Esophagus squamous epithelium (tissue), 5 donors: ENCODE measurements at places on chromosomes 6 and 20. TPM values are rescaled to one million over a fixed set of nuclear protein-coding genes. Genes with fewer than 3 reads are reported as not detected.

DNA sequence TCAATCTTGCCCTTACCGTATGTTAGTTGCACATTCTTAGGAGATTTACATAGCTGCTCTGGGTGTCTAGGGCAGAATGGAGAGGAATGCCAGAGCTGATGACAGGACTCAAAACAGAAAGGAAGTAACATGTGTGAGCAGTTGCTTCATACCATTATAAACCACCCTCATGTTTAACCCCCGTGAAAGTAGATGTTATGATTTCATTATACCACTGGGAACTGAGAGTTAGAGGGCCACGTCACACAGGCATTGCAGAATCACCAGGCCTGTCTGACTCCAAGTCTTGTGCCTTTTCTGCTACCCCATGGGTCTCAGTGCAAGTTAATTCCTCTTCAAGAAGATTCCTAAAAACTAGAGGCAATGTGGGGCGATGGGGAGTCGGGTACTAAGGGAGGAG is 23.5 kb upstream of the SIM1 start:
- H3K4me1 ChIP-seq = no peaks in the 10 kb centered on the region
- no peak overlapping the region for H3K4me3 ChIP-seq
- H3K27ac ChIP-seq = no peak overlapping the region
- no peak for DNase-seq
- no peaks in the 10 kb centered on the region for H3K27me3 ChIP-seq
- H3K36me3 ChIP-seq = no peaks in the 10 kb centered on the region

DNA sequence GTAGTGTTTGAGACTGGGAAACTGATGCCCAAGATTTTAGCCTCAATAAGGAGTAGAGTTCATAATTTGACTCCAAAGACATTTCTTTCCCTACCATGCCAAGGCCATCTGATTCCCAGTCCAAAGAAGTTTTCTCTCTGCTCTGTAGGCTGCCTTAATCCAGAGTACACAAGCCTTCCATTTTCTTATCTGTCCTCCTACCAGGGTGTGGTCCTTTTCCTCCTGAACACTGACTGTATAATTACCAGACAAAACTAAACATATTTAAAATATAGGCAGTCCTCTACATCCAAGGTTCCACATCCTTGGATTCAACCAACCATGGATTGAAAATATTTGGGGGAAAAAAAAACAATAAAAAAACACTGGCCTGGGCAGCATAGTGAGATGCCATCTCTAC is 108.4 kb downstream of the SLC16A10 start:
- no peak for DNase-seq
- H3K4me3 ChIP-seq = no peak overlapping the region
- H3K36me3 ChIP-seq = no peaks in the 10 kb centered on the region
- H3K4me1 ChIP-seq = no peaks in the 10 kb centered on the region

DNA sequence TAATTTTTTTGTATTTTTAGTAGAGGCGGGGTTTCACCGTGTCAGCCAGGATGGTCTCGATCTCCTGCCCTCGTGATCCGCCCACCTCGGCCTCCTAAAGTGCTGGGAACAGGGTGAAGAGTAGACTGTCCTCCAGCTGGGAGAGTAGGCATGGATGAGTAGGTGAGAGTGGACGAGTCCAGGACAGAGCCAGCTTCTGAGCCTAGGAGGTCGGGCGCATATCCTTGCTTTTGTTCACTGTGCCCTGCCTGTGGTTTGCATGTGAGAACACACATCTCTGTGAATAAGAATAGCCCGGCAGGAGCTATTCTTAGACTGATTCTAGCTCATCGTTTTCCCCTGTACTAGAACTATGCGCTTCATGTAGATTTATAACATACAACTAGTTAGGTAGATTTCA is 78.3 kb downstream of the RPP40 start:
- no peak overlapping the region for H3K4me3 ChIP-seq
- H3K4me1 ChIP-seq = no peaks in the 10 kb centered on the region
- DNase-seq = no peak
- H3K27ac ChIP-seq = no peak overlapping the region
- no peaks in the 10 kb centered on the region for H3K36me3 ChIP-seq

DNA sequence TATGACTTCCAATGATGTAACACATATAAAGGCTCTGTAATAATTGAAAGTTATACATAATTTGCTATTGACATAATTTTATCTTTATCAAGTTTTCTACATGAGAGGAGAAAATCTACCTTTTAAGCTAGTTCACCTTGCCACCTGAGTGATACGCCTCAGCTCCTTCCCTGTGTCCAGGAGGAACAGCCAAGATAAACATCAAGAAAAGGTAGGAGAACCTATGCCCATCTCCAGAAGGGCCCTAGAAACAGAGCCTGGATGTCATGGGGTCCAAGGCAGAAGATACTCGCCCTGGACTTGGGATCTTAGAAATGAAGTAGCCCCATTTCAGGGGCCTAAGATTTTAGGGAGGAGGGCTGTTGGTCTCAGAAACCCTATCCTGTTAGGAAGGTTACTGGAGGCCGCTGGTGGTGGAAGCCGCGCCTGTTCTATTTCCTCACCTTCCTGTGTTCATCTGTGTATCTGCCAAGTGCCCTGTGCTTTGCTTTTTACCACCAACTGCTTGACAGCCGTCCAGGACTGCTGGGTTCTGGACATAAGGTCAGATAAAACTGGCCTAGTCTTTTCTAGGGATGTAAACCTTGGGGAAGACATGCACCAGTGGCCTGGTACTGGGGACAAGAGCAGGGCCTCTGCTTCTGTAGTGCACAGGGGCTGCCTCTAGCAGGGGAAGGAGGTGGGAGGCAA is 178.5 kb downstream of the ARID1B start:
- no peak overlapping the region for H3K27ac ChIP-seq
- H3K27me3 ChIP-seq = no peaks in the 10 kb centered on the region
- DNase-seq = no peak
- H3K36me3 ChIP-seq = no peaks in the 10 kb centered on the region
- no peak overlapping the region for H3K4me3 ChIP-seq
- peaks cover 5% of the 10 kb centered on the region for H3K4me1 ChIP-seq

- no peak overlapping the region for H3K27ac ChIP-seq
- no peak overlapping the region for H3K4me3 ChIP-seq
- DNase-seq = no peak
- H3K27me3 ChIP-seq = no peaks in the 10 kb centered on the region
Measured at GRCh38 chr20:18390201-18390600, 76.6 kb downstream of the DZANK1 start.

GRCh38 chr6:31083742-31084354 is 28.5 kb downstream of the C6orf15 start:
- peaks cover 3% of the 10 kb centered on the region for H3K4me1 ChIP-seq
- H3K27ac ChIP-seq = no peak overlapping the region
- DNase-seq = no peak
- H3K4me3 ChIP-seq = no peak overlapping the region

DNA sequence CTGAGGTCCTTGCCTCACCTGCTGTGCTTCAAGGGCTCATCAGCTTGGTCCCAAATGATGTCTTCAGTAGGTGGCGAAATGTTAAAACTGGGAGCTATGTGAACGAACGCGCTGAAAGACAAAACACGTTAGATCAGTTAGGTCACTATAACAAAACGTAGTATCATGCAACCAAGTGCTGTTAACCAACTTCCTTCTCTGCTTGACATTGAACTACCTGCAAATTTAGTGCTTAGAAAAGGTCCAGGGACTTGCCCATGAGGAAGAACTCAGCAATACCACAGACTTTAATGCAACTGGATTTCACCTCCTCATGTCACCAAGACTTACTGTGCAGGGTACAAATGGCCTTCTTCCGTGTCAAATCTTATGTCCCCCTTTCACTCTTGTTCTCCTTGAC is 24.8 kb downstream of the BACH2 start:
- H3K27me3 ChIP-seq = no peaks in the 10 kb centered on the region
- H3K36me3 ChIP-seq = no peaks in the 10 kb centered on the region
- no peak overlapping the region for H3K4me3 ChIP-seq
- H3K4me1 ChIP-seq = no peaks in the 10 kb centered on the region
- no peak for DNase-seq

DNA sequence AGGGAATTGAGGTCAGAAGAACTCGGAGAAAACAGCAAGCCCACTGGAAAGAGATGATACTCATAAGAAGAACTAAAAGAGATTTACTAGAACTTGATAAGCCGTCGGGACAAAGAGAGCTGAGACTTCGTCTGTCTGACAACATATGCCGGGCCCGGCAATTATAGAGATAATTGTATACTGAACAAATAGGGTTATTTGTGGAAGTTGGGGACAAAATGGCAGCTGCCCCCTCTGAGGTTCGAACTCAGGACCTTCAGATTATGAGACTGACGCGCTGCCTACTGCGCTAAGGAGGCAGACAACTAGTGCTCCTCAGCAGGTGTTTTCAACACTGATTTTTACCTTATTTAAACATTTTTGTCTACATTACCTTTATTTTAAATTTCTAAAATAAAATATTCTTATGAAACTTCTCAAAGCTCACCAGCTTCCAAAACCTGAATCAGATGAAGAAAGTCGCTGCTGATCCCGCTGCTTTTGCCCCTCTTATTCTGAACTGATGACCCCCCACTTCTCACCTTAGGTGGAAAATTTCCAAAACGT is 29.3 kb upstream of the TRIM27 start:
- no peaks in the 10 kb centered on the region for H3K4me1 ChIP-seq
- peak overlapping the region; percentile 39 for H3K4me3 ChIP-seq
- H3K27me3 ChIP-seq = no peaks in the 10 kb centered on the region
- H3K36me3 ChIP-seq = no peaks in the 10 kb centered on the region

GRCh38 chr6:5552243-5552642 is 290.9 kb downstream of the FARS2 start:
- H3K4me3 ChIP-seq = no peak overlapping the region
- H3K27ac ChIP-seq = no peak overlapping the region
- H3K36me3 ChIP-seq = no peaks in the 10 kb centered on the region
- no peaks in the 10 kb centered on the region for H3K4me1 ChIP-seq
- H3K27me3 ChIP-seq = no peaks in the 10 kb centered on the region

DNA sequence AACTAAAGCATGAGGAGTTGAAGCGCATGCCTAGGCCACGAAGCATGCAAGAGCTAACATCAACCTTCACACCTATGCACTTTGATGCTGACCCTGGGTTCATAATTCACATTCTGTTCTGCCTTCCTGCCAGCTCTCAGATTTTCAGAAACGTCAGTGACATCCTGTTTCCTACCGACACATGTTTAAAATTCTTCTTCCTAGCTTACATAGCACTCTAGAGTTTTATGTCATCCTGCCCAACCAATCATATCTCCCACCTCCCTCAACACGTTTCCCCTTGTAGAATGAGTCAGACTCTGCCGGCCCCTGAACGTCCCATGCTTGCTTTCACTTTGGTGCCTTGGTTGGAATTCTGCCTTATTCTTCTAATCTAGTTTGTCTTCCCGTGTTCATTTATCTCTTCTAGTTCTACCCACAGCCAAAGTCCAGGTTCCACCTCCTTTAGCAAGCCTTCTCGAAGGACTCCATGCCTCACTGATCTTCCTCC is 97.2 kb upstream of the MAP7 start:
- H3K27ac ChIP-seq = peak overlapping the region; percentile 68
- H3K36me3 ChIP-seq = peaks cover 18% of the 10 kb centered on the region
- no peak overlapping the region for H3K4me3 ChIP-seq
- H3K4me1 ChIP-seq = peaks cover 4% of the 10 kb centered on the region

- H3K36me3 ChIP-seq = peaks cover 56% of the 10 kb centered on the region
- H3K27ac ChIP-seq = no peak overlapping the region
- peaks cover 39% of the 10 kb centered on the region for H3K4me1 ChIP-seq
- H3K27me3 ChIP-seq = no peaks in the 10 kb centered on the region
Measured at GRCh38 chr6:154414021-154414813, 57.6 kb upstream of the IPCEF1 start.

GRCh38 chr6:22029171-22029570 is 267.7 kb downstream of the PRL start:
- no peaks in the 10 kb centered on the region for H3K27me3 ChIP-seq
- H3K27ac ChIP-seq = peak overlapping the region; percentile 5
- no peak for DNase-seq
- no peaks in the 10 kb centered on the region for H3K36me3 ChIP-seq
- peaks cover 12% of the 10 kb centered on the region for H3K4me1 ChIP-seq
- no peak overlapping the region for H3K4me3 ChIP-seq

GRCh38 chr20:50053362-50054230 is 59.4 kb downstream of the UBE2V1 start:
- H3K4me1 ChIP-seq = peaks cover 10% of the 10 kb centered on the region
- no peaks in the 10 kb centered on the region for H3K36me3 ChIP-seq
- no peak for DNase-seq

Gene TNFRSF6B
- 10.5 TPM for total RNA-seq

Gene POU3F2
- total RNA-seq = not detected

Gene NKX2-4
- not detected for total RNA-seq

Gene RNF217
- 18.3 TPM for total RNA-seq

Gene NMBR
- total RNA-seq = not detected
